Left lung (tissue), 14 donors: ENCODE measurements at places on chromosomes 6 and 20.

DNA sequence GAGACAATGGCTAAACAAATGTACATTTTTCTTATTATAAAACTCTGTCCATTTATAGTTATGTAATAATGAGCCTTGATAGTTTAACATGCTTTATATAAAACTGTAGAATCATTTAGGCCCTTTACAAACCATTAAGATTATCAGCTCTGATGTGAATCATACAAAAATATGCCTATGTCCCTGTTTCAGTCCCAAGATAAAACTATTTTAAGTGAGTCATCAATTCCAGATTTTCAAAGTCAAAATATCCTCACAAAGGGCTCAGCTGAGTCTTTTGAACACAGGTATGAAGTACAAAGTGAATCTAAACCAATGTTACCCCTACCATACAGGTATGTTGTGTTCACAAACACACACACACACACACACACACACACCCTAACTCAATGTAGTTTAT lies 88.0 kb downstream of the PTPRK start:
- H3K36me3 ChIP-seq, result no peaks in the 10 kb centered on the region
- no peak for DNase-seq
- H3K4me3 ChIP-seq, result no peak overlapping the region
- no peaks in the 10 kb centered on the region for H3K4me1 ChIP-seq
- no peak overlapping the region for H3K27ac ChIP-seq

- H3K27ac ChIP-seq, result peak overlapping the region; percentile 6
- DNase-seq, result no peak
- H3K4me1 ChIP-seq, result no peaks in the 10 kb centered on the region
- no peaks in the 10 kb centered on the region for H3K36me3 ChIP-seq
- no peaks in the 10 kb centered on the region for H3K27me3 ChIP-seq
These were observed 118.6 kb downstream of the EDN1 start for GRCh38 chr6:12408752-12409151.

DNA sequence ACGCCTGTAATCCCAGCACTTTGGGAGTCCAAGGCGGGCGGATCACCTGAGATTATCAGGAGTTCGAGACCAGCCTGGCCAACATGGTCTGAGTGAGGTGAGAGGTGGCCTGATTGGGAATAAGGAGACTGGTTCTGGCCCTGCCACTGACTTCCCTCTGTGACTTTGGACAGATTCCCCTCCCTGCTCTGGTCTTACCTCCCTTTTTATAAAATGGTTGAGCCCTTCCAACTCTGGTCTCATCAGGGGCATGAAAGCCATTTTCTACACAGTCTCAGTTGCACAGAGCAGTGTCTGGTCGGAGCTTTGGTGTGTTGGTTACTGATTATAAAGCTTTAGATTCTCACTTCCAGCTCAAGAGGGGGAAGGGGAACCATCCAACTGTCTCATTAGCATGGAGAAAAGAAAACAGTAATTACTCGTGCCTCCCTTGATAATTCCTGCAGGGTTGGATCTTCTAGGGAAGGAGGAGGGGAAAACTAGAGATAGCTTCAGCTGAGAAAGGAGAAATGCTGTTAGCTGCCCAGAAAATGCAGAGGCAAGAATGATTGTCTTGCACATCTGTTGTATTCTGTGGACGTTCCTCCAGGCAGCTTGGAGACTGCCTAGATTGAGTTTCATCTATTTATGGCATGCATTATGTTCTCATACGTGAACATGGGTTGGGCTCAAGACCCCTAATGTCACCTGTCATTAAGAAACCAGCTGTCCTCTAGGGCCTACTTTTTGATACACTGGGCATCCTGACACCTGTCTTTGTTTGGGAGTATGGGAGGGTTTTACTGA lies 30.4 kb downstream of the RALY start:
- no peak for DNase-seq
- H3K36me3 ChIP-seq, result no peaks in the 10 kb centered on the region
- peaks cover 14% of the 10 kb centered on the region for H3K4me1 ChIP-seq

- H3K27ac ChIP-seq, result no peak overlapping the region
- H3K27me3 ChIP-seq, result peaks cover 5% of the 10 kb centered on the region
- no peaks in the 10 kb centered on the region for H3K36me3 ChIP-seq
These were observed 85.3 kb downstream of the LINC00237 start for GRCh38 chr20:21020659-21021471.

DNA sequence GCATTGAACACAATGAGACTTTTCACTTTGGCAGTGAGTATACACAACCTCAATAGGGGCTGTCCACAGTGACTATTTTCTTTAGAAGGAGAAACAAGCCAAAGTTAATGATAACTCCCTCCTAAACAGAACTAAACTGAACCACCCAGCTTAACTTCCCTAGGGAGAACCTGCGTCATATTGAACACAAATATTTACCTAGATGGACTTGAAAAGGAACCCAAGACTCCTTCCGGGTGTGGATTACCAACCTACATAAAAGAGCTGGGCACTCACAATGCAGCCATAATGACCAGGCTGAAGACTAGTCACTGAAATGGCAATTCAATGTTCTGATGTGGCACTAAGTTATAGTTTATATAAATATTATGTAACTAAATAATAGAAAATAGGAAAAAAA lies 160.6 kb downstream of the IBTK start:
- no peak overlapping the region for H3K27ac ChIP-seq
- no peak overlapping the region for H3K4me3 ChIP-seq
- H3K27me3 ChIP-seq, result no peaks in the 10 kb centered on the region
- no peaks in the 10 kb centered on the region for H3K4me1 ChIP-seq
- H3K36me3 ChIP-seq, result no peaks in the 10 kb centered on the region

DNA sequence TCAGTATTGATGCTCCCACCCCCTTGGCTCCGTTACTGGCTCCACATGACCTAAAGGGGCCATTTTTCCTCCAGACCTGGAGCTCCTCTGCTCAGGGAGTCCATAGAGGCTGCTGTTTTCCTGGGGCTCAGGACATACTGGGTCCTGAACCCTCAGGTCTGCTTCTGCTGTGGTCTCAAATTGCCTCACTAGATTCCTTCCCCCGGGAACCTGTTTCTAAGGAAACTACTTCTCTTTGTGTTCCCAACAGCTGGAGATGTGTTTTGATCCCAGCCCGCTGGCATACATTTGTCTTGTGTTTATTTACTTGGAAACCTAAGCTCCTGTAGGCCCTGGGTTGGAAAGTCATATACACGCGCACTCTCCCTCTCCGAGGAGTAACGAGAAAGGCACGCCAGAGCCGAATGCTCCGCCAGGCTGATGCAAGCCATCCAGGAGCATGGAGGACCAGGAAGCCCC lies 222.8 kb downstream of the UST start:
- no peaks in the 10 kb centered on the region for H3K36me3 ChIP-seq
- no peak overlapping the region for H3K27ac ChIP-seq
- DNase-seq, result no peak
- no peak overlapping the region for H3K4me3 ChIP-seq

DNA sequence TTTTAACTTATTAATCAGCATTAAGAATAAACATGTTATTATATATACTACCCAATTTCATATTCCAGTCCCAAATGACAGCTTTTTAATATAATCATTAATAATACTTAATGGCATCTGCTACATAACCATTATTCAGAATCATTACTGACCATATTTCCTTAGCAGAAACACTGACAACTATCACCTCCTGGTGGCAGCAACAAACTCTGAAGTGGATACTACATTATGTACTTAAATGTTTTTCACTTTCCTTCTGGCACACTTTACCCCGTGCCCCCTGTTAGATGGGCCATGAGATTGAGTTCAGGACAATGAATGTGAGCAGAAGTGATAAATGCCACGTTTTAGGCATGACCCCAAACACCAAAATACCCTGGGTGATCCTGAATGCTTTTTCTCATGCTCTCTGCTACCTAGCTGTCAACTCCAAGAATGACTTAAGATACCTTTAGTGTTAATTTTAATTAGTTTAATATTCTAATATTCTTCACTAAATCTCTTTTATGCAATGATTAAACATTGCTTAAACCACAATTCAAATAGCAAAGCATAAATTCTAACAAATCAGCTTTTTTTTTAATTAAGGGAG lies 77.1 kb downstream of the LMBRD1 start:
- no peak overlapping the region for H3K4me3 ChIP-seq
- no peak overlapping the region for H3K27ac ChIP-seq
- no peaks in the 10 kb centered on the region for H3K4me1 ChIP-seq
- H3K36me3 ChIP-seq, result peaks cover 30% of the 10 kb centered on the region
- no peaks in the 10 kb centered on the region for H3K27me3 ChIP-seq
- no peak for DNase-seq

- no peaks in the 10 kb centered on the region for H3K36me3 ChIP-seq
- no peak overlapping the region for H3K4me3 ChIP-seq
- no peaks in the 10 kb centered on the region for H3K4me1 ChIP-seq
- DNase-seq, result no peak
- no peaks in the 10 kb centered on the region for H3K27me3 ChIP-seq
These were observed 34.4 kb upstream of the RNF217 start for GRCh38 chr6:124927806-124928205.

- H3K36me3 ChIP-seq, result no peaks in the 10 kb centered on the region
- DNase-seq, result no peak
- no peaks in the 10 kb centered on the region for H3K27me3 ChIP-seq
- no peak overlapping the region for H3K27ac ChIP-seq
- no peaks in the 10 kb centered on the region for H3K4me1 ChIP-seq
These were observed 143.1 kb downstream of the EDN3 start for GRCh38 chr20:59443550-59443949.

DNA sequence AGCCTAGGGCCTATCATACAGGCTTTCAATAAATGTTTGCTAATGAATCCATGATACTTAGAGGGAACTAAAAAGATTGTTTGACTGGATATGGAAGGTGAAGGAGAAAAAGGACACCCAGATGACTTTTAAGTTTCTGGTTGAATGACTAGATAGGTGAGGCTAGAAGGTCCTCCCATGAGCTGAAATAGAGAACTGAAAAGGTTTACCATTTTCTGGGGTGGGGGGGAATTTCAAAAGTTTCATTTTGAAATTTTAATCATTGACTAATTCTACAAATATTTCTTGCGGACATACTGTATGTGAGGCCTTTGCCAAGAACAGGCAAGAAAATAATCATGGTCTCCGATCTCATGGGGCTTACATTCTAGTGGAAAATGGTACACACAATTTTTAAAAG lies 17.9 kb upstream of the ZBTB2 start:
- no peaks in the 10 kb centered on the region for H3K36me3 ChIP-seq
- peak overlapping the region; percentile 8 for H3K27ac ChIP-seq
- DNase-seq, result no peak
- peaks cover 3% of the 10 kb centered on the region for H3K4me1 ChIP-seq
- H3K27me3 ChIP-seq, result no peaks in the 10 kb centered on the region

- no peak for DNase-seq
- no peaks in the 10 kb centered on the region for H3K27me3 ChIP-seq
- H3K36me3 ChIP-seq, result no peaks in the 10 kb centered on the region
- H3K4me1 ChIP-seq, result no peaks in the 10 kb centered on the region
- no peak overlapping the region for H3K27ac ChIP-seq
- H3K4me3 ChIP-seq, result no peak overlapping the region
These were observed 185.8 kb downstream of the PHF3 start for GRCh38 chr6:63821442-63821841.

DNA sequence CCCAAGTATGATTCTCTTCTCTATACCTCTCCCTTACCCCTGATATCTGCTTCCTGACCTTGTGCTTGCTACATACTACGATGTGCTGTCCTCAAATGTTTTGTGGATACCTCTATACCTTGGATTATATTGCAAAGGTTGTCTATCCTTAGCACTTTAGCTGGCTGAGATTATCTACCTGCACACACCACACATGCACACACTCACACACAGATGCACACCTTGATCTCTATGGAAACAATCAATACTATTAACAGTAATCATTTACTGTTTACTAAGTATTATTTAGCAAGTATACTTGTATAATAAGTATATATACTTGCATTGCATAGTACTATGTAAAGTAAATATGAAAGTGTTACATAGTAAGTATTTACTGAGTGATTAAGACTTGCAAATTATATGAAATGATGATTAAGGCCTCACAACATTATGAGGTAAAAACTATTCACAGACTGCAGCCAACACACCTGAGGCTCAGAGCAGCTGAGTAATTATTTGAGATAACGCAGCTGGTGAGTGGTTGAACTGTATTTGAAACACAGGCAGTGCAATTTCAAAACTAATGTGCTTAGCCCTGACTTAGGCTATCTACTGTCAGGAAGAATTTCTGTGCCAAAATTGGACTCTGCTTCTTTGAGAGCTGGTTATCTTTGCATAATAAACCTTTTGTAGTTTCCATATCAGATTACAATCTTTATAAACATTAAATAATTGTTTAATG lies 699.9 kb downstream of the FRK start:
- peak; percentile 2 for DNase-seq
- H3K27me3 ChIP-seq, result no peaks in the 10 kb centered on the region
- no peak overlapping the region for H3K4me3 ChIP-seq
- H3K4me1 ChIP-seq, result no peaks in the 10 kb centered on the region
- no peak overlapping the region for H3K27ac ChIP-seq
- H3K36me3 ChIP-seq, result no peaks in the 10 kb centered on the region

DNA sequence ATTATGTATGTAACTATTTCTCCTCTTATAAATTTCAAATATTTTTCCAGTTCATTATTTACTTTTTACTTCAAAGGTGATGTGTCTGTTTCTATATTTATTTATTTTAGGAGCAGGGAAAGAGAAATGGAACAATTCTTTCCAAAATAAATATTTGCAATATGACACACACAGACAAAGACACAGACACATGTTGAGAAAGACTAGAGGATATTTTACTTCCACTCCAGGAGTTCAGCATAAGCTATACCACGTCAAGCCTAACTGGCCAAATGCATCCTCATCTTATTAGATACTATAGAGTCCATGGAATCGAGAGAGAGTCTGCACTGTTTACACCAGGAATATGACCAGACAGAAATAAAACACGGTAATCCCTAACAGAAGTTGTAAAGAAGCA lies 13.3 kb downstream of the RALGAPA2 start:
- no peaks in the 10 kb centered on the region for H3K36me3 ChIP-seq
- H3K27ac ChIP-seq, result no peak overlapping the region
- H3K4me3 ChIP-seq, result no peak overlapping the region
- H3K27me3 ChIP-seq, result no peaks in the 10 kb centered on the region

GRCh38 chr6:148441454-148441911 lies 98.8 kb downstream of the SASH1 start:
- no peak overlapping the region for H3K4me3 ChIP-seq
- no peaks in the 10 kb centered on the region for H3K36me3 ChIP-seq
- DNase-seq, result no peak
- H3K27me3 ChIP-seq, result no peaks in the 10 kb centered on the region

DNA sequence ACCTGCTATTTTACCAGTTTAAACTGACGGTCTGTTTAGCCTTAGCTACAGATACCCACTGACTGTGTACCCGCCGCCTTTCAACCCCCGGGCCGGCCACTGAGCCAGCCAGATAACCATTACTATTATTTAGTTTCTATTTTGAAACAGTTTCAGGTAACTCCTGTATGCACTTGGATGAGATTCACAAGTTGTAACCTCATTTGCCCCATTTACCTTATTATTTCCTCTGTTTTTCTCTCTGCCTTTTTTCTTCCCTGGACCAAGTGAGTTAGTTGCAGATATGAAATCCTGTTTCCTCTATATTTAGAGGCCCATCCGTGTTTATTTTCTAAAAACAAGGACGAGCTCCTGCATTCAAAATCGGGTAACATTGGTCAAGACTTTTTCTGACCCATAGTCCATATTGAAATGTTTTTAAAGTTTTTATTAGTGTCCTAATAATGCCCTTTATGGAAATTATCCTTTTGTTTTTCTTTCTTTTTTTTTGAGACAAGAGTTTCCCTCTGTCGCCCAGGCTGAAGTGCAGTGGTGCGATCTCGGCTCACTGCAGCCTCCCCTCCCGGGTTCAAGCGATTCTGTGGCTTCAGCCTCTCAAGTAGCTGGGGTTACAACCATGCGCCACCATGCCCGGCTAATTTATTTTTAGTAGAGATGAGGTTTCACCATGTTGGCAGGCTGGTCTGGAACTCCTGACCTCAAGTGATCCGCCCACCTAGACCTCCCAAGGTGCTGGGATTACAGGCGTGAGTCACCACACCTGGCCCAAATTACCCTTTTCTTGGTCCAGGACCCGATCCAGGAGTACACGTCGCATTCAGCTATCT lies 767 bp downstream of the AP5S1 start:
- H3K27me3 ChIP-seq, result no peaks in the 10 kb centered on the region
- H3K27ac ChIP-seq, result peak overlapping the region; percentile 100
- H3K36me3 ChIP-seq, result no peaks in the 10 kb centered on the region
- H3K4me1 ChIP-seq, result peaks cover 32% of the 10 kb centered on the region
